ENCODE measurements at places on chromosomes 1 and 21.

DNA sequence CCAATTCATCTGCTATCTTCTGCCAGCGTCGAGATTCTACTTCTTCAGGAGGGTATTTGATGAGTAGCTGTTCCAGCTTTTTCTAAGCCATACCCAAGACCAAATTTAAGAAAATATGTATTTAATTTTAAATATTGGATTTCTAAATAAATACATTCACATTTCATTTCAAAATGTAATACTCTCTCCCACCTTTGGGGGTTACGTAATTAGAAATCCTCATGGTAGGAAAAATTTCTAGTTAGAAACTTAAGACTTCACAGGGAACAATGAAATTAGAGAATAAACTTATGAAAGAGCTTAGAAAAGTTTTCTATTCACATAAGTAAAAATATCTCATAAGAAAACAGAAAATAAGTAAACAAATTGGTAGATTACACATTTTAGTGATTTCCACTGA is 102.9 kb downstream of the ZZZ3 start:
- no peak for DNase-seq

- no peak for DNase-seq
These were observed 106.3 kb downstream of the TGFB2 start for GRCh38 chr1:218451415-218451814.

GRCh38 chr1:26127235-26128163 is 15.9 kb downstream of the PDIK1L start:
- DNase-seq, result no peak

GRCh38 chr1:175354080-175354479 is 161.5 kb upstream of the KIAA0040 start:
- no peak for DNase-seq

DNA sequence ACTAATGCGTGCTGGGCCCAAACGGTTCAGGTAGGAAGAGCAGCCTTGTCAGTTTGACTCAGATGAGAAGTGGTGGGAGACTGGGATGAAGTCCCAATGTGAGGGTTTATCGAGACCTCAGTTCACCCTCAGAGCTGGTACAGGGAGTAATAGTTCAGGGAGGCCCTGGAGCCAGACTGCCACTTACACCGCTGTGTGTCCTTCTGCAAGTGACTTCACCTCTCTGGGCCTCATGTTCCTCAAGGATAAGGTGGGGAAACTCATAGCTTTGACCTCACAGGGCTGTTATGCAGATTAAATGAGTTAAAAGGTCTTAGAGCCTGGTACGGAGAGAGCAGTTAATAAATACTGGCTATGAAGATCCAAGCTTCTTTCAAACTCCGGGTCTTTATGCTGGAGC is 219.9 kb downstream of the TRABD2B start:
- DNase-seq, result no peak

DNA sequence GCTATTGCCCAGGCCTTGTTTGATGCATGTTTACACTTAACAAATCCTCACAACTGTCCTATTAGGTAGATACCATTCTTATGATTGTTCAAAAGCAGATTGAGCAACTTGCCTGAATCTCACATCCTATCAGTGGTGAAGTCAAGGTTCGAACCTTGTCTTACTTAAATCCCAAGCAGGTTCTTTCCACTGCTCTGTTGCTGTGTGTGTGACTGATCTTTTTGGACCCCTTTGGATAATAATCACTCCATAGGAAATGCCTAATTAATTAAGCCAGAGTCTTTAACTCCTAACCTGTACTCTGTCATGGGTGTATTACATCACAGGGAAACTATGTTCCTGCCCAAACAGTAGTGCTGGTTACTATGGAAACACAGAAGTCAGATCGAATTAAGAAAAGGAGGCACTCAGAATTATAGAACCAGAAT is 84.2 kb downstream of the SPATA46 start:
- no peak for DNase-seq

DNA sequence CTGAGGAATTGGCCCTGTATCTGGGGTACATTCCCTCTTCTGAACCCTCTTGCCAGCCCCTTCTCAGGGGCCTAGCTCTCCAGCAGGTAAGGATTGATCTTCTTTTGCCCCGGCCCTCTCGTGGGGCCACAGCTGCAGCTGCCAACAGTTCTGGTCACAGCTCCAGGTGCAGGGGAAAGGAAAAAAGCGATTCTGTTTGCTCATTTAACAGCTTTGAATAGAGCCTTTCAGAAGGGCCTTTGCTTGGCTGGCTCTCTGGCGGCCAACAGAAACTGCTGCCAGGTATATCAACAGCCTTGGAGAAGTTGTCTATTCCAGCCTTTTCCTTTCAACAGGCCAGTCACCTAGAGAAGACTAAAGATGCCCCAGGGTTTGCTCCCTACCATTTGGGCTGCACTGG is 16.1 kb upstream of the FMOD start:
- DNase-seq, result no peak

- no peak for DNase-seq
These were observed 2.4 kb downstream of the F11R start for GRCh38 chr1:161018631-161018930.

DNA sequence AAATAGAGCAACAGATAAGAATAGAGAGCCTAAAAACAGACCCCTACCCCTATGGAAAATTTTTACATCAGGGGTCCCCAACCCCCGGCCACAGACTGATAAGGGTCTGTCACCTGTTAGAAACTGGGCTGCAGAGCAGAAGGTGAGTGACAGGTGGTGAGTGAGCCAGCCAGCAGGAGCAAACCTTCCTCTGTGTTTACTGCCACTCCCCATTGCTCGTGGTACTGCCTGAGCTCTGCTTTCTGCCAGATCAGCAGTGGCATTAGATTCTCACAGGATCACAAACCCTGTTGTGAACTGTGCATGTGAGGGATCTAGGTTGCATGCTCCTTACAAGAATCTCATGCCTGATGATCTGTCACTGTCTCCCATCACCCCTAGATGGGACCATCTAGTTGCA is 174.1 kb downstream of the FOXD2 start:
- DNase-seq, result no peak

DNA sequence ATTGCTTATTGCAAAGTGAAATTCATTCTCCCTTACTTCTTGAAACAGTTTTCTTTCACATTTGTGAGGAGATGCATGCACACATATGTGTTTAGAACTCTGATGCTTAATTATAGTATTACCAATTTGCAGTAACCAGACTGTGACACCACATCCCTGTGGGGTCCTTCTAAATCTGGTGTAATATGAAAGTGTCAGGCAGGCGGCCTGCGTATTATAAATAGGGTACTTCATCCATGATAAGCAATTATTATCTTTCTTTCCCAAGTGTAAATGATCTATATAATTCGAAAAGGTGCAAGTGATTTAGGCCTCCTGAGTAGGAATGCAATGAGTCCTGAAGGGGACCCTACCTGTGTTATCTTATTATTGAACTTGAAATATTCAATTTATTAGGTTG is 876 bp downstream of the EFCAB7 start:
- DNase-seq, result no peak

GRCh38 chr1:153760440-153760839 is 14.8 kb upstream of the SLC27A3 start:
- DNase-seq, result no peak

DNA sequence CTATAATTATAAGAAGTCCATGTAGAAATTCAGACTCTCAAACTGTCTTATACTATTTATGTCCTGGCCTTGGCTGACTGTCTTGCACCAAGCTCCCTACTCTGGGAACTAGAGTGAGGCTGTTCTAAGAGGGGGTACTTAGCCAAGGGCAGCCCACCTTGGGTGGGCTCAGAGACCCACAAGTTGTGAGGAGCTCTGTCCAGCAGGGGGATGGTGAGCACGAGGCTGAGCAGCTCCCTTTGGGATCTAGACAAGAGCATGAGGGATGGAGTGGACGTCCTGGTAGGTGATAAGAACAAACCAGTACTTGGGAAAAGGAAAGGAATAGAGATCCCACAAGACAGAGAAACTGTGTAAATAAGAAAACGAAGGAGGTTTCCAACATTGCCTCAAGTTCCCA is 127.1 kb upstream of the SLC44A3 start:
- DNase-seq, result no peak

- DNase-seq, result no peak
These were observed 27.6 kb downstream of the CD244 start for GRCh38 chr1:160834945-160835565.

- no peak for DNase-seq
These were observed at the start of gene GNG4 for GRCh38 chr1:235649368-235650163. Gene GNG4, minus strand, starts transcription at chr1:235649784. Its CDS starts 65,946 bp downstream, at chr1:235583838.

- no peak for DNase-seq
These were observed 454.4 kb upstream of the ADGRL4 start for GRCh38 chr1:79460773-79461436.

GRCh38 chr1:6300342-6301048 is 39.6 kb upstream of the GPR153 start:
- no peak for DNase-seq

- DNase-seq, result no peak
These were observed 4.6 kb upstream of the SPRR4 start for GRCh38 chr1:152965853-152966252.

GRCh38 chr1:21696931-21697330 is 27.8 kb upstream of the RAP1GAP start:
- DNase-seq, result no peak

DNA sequence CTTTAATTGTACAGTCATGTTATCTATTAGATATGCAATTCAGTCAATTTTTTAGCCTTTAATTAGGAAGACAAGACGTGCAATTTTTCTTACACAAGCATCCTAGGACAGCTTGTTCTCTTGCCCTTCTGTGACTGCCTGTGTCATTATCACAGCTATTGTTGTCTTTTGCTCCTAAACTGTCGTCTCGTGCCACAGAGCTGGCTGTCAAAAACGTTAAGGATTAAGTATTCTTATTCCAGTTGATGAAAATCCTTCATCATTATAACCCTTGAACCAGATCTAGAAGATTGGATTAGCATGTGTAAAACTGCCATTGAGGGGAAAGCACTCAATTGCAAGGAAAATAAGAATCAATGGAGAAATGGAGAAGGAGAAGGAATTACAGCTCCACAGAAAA is 43.8 kb upstream of the AIM2 start:
- no peak for DNase-seq

DNA sequence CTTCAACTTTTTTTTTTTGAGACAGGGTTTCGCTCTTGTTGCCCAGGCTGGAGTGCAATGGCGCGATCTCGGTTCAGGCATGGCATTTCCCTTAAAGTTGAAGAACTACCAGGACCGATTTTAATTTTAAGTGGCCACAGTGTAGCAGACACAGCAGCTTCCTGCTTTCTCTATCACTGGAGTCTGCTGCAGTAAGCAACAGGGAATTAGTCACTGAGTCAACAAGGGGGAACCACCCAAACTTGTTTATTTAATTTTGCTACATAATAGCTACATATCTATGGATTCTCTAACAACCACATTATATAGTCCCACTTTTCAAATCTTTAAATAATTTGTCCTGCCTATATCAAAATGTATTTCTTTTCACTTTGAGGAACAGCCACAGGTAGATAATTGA is 12.5 kb upstream of the TNNI3K start:
- no peak for DNase-seq

DNA sequence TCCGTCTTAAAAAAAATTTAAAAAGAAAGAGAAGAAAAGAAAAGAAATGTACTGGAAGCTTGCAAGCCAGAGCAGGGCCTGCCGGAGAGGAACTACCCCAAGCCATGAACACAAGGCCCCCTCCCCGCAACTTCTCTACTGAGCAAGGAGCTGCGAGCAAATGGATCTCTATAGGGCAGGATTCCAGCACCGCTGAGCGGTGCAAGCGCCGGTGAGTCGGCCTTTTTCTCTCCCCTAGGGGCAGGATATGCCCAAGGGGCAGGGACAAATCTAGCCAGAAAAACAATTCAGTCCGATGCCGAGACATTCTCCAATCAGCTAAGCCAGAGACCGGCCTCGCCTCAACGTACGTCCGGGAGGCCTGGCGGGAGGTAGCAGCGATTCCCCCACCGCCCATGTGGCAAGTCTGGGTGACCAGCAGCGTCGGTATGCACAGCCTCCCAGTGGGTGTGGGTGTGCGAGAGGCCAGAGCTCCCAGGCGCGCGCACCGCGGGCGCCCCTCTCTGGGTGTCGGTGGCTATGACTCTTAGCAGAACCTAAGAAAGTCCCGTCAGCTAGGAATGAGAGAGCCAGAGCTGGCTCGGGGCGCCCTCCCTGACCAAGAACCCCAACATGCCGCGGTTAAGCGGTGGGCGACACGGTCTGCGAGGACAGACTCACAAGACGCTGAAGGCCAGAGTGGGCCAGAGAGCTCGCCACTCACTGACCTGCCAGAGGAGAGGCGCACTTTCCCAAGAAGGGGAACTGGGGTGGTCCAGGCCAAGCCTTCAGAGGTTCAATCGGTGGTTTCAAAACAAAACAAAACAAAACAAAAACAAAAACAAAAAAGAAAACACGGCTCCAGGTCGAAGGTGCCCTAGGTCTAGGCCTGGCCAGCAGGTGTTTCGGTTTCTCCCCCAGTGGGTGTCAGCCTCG is 1.9 kb downstream of the CSMD2 start:
- DNase-seq, result no peak

GRCh38 chr21:40760821-40761220 is 86.1 kb downstream of the DSCAM start:
- no peak for DNase-seq

DNA sequence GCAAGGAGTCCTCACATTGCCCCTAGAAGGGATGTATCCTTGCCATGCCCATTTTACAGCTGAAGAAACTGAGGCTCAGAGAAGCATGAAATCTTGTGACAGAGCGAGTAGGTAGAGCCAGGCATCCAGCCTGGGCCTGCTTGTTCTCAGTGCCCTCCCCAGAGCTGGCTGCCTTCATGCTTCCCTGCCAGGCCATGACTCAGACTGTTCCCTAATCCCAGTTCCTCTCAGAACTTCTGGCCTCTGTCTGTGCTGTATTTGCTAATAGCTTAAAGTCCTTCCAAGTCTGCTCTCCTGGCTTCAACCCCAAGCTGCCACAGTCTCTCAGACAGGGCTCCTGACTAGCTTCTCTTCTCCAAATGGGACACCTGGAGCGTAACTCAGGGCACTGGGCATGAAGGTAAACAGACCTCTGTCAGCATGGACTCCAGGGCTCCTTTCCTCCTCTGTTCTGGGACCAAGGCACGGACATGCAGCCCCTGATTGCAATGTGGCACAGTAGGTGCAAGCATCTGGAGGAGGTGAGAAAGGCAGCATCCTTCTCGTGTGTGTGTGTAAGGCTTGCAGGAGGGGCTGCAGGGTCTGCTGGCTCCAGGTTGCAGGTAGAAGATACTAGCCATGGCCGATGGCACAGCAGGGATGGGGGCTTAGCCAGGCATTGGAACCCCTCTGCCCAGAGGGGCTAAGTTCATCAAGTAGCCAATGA is 122.7 kb downstream of the HMGB4 start:
- DNase-seq, result no peak

DNA sequence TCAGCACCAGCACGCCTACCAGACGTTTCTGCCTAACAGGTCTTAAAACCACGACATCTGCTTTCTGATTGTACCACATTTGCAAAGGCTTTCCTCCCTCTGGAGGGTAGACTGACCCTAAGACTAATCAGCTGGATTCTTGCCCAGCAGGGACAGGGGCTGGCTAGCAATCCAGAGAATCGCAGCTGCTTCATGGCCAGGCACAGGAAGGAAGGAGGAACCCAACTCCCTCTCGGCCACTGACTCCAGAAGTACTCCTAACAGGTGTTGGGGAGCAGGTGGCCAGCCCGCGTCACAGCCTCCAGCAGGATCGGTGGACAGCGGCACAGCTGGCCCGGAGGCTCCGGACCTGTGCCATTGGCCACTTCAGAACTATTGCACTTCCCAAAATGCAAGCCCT is 180.8 kb downstream of the NPHP4 start:
- no peak for DNase-seq
